ENCODE measurements at places on chromosomes 12 and 14.

DNA sequence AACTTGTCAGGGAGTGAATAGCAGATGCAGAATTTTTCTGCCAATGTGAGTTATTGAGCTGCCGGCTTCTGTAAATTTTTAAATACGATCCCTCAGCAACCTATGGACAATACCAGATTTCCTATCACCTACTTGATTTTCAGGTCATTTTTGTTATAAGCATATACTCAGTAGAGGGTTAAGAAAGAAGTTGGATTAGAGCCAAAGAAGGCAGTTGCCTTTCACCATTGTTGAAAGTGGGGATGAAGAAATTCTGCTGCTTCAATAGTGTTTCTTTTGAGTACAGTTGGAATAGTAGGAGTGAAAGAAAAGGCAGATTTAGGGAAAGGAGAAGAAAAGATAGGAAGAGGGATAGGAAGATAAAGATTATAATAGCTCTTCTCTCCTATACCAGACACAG is 197.1 kb downstream of the ATP23 start:
- DNase-seq, result no peak

GRCh38 chr12:98213556-98213955 is 301.8 kb upstream of the TMPO start:
- DNase-seq, result no peak

- no peak for DNase-seq
Observed at GRCh38 chr12:52828591-52829021, 5.5 kb downstream of the KRT79 start.

- DNase-seq, result no peak
Observed at GRCh38 chr12:4441355-4442335, 4.0 kb downstream of the FGF6 start.

- DNase-seq, result no peak
Observed at GRCh38 chr14:39246618-39247017, 12.9 kb downstream of the MIA2 start.

DNA sequence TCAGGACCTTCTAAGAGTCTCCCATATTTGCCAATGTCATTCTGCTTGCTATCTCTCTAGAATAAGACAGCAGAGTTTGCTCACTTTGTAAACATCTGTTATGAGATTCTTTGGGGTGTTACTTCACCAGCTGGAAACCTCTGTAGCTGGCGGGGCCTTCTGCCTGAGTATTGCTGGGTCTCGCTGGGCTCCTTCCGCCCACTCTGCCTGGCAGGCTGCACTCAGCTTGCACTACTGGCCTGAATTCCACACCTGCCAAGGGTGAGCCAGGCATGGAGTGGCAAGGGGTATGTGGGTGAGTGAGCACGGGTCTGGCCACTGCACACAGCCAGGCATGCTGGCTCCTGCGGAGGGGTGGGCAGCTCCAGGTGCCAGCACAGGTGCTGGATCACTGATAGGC is 267.3 kb upstream of the PDE3A start:
- DNase-seq, result no peak

- DNase-seq, result peak; percentile 64
Observed at GRCh38 chr12:52139579-52140062, 52.2 kb downstream of the KRT80 start.

DNA sequence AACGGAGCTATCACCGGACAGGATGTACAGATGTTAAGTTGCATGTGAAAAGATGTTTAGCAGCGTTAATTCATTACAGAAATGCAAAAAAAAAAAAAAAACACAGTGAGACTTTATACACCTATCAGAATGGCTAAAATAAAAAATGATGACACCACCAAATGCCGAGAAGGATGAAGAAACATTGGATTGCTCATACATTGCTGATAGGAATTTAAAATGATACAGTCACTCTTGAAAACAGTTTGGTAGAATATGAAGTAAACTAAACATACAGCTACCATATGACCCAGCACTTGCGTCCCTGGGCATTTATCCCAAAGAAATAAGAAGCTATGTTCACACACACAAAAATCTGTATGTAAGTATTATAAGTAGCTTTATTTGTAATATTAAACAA is 574.1 kb downstream of the SLC16A7 start:
- DNase-seq, result no peak

DNA sequence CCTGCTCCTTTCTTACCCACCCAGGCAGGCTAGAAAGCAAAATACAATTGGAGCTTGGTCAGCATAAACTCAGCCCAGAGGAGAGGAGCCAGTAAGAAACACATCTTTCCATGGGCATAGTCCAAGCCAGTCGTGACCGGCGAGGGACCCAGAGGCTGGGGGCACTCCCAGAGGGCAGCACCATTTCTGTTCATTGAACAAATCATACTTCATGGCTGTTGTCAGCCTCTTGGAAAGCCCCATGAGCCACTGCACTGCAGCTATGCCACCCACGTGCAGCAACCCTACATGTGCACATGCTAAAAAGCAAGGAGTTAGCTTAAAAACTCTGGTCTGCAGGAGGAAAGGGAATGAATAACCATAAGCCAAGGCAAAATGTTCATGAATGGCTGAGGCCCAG is 90.0 kb upstream of the CDKN3 start:
- DNase-seq, result no peak

DNA sequence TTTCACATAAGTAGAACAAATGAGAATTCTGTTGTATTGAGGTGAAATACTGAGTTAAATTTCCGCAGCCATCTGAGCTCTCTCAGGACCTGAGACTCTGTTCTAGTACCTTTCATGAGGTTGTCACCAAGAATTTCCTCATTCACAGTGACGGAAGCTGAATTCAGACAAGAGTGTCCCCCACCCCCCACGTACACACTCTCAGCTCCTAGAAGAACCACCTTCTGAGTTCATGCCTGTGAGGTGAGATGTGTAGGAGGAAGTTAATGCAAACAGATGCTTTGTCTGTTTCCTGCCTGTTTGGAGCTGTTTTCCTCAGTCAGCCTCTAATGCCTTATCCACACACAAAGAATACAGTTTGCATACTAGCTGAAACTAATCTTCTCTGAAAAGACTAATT is 18.2 kb downstream of the BICDL1 start:
- no peak for DNase-seq

DNA sequence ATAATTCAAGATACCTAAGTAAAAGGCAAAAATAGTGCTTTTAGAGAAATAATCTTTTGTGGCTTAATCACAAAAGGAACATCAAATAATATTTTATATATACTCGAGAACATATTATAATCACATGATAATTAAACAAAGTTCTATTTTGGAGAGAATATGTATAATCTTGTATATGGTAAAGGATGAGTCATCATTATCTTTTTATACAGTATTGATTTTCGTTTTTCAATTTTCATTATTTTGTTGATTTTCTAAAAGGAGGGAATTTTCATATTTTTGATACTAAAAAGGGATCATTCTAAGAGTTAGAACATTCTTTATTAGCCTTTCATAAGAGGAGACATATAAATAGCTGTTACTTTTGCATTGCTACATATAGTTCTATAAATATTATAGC is 77.3 kb upstream of the TTC7B start:
- DNase-seq, result no peak

DNA sequence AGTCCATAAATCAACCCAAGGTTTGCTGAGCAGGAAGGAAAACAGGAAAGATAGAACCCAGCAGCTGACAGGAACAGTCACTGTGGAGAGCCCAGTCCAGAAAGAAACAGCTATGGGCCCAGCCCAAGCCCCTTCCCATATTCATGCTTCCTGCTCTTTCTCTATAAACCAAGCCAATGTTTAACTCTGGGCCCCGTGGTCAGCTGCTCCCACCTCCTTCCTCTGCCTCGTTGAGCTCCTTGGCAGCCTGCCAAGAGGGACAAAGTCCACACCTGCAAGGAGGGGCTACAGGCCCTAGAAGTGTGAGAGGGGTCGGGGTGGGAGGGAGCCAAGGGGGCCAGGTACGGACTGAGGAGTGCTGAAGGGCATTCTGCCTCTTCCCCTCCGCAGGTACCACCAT is 10.0 kb downstream of the SLC6A13 start:
- DNase-seq, result no peak

DNA sequence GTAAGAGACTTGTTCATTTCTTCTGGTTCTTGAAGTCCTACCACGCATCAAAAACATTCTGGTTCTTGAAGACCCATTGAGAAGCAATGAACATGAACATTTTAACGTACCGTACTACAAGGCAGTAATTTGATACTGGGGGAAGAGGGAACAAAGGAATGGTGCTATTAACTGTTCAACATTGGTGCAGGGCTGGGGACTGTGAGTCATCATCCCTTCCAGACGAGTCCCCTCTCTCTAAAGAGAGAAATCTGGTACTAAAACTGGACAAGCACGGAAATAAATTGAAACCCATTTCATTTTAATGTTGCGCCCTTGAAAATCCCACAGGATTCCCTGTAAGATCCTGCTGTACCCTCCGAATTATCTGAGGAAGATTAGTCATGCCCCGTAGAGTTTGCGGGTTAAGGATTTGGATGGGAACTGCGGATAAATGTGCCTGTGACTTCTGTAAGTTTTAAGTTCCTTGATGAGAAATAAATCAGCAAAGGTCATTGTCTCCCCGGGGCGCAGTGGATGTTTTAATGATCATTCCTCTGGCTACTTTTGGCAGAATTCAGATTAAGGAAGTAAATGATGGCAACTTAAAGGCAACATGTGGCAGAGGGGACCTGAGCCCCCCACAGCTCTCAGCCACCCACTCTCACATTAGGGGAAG is 78.6 kb downstream of the KCNK13 start:
- DNase-seq, result peak; percentile 40

- no peak for DNase-seq
Observed at GRCh38 chr14:53969326-53969725, 12.7 kb upstream of the BMP4 start.

DNA sequence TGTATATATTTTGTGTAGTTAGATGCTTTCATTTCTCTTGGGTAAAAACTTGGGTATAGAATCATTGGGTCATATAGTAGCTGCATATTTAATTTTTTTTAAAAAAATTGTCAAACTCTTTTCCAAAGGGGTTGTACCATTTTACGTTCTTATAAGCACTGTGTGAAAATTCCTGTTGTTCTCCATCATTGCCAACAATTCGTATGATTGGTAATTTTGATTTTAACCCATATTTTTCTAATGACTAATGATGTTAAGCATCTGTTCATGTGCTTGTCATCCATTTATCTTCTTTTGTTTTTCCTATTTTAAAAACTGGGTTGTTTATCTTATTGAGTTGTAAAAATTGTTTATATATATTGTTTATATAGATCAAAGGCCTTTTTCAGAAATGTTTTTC is 77.4 kb downstream of the OTOGL start:
- DNase-seq, result no peak

DNA sequence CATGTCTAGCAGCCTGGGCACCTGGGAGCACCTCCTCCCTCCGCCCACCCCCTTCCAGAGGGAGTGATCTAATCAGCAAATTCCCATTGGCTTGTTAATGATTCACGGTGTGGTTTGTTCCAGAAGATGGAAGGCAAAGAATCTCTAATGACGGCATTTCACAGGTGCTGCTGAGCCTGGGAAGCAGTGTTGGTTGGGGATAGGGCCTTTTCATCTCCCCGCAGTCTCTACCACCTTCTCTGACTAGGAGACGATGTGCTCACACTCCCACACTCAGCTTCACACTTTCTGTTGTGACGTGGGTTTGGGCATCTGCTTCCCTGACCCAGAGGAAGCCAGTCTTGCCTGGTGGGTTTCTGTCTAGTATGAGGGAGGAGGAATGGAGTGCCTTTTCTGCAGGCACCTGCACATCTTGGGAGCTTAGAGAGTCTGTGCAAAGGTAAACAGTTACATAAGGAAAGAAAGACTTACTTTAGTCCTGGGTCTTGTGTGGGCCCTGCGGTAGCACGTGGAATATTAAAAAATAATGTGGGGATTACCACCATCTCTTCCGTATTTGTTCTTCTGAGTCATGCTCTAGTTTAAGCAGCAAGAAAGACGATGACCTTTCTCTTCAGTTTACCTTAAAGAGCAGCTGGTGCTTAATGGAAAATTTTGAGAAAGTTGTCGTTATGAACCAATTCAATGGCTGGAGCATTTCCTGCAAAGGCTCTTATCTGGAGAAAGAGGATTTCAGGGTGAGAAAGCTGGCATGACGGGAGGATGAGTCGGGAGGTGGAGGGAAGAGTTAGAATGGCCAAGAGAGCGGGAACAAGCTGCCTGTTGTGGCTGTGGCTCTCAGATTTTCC is 70.6 kb upstream of the ARHGAP5 start:
- no peak for DNase-seq

GRCh38 chr14:71733210-71733883 is 198.9 kb upstream of the RGS6 start:
- DNase-seq, result no peak

DNA sequence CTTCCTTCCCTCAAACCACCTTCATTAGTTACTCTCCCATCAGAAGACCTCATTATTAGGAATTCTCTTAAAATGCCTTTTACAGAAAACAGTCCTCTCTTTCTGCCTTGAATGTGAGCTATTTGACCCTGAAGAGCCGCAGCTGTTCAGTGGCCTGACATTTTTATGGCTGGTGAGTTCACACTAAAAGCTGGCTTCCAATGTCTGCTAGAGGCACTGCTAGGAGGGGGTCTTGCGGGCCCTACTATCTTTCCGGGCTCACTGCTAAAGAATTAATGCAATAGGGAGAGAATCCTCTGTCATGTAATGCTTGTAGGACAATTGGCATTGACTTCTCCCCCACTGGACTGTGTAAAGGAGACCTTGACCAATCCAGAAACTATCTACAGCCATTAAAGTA is 87.7 kb downstream of the GPR135 start:
- no peak for DNase-seq

- no peak for DNase-seq
Observed at GRCh38 chr12:69932676-69933552, 107.9 kb downstream of the MYRFL start.

GRCh38 chr12:3304436-3305165 is 186.4 kb upstream of the PRMT8 start:
- peak; percentile 82 for DNase-seq

Measured in COLO829 (cell line).